ENCODE measurements at places on chromosomes 13 and 19. TPM values are rescaled to one million over a fixed set of nuclear protein-coding genes. Genes with fewer than 3 reads are reported as not detected.

DNA sequence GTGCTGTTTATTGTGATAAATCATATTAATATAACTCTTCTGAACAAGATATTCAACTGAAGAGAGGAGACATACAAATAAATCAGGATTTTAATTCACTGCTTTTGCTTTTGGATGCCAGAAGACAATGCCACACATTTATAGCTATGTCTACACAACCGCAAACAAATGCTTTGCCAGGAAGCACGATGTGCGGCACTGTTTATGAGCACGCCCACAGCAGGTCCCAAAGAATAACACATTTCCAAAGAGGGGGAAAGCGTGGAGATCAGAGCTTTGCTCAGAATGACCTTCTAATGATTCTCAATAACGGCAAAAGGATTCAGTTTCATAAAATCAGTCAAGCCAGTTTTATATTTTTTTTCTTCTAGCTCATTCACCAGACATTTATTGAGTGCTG, 16.7 kb downstream of the FAM216B start:
- no peak for DNase-seq

DNA sequence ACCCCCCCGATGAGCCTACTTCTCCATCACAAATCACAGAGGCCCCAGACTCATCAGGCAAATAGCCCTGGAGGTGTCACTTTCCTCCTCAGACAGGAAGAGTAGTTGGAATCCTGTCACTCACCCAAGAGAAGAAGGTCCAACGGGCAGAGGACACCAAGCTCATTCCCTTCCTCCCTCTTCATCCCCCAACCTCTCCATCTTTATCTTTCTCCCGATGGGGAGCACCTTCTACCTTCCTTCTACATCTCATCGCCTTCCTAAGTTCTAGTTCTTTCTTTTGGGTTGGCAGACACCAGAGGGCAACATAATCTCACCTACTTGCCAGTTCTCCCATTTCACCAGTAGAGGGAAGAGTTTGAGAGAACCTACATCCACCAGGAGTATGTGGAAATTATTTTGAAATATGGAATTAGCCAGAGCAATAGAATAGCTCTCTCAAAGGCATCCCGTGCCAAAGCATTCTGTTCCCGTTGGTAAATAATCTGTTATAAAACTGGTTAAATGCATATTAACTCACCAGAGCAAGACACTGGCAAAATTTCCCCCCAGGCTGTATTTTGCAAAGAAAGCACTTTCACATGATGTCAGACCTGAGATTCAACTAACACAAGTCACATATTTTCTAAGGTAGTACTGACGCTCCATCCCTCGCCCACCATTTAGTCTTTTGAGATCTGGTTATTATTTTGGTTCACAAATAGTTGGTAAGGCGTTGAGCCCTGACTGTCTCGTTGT, 55.0 kb downstream of the ZIC5 start:
- no peak for DNase-seq

The KL gene
- total RNA-seq, result 2.1 TPM

DNA sequence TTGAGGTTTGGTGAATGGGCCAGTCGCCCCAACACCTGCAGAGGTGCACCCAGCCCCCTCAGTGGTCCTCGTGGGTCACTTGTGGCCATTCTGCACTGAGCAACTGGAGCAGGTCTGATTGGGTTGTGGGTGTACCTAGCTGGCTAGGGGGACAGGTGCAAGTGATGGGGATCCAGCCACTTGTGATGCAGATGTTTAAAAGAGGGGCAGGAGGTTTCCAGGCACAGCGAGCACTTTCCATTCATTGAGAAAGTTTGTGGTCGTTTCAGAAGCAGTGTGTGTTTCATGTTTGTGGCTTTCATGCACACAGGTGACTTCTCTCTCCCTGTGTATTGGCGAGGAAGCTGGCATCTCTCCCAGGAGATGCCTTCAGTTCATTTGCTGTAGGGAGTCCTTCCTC, 34.7 kb downstream of the TSSK6 start:
- no peak for DNase-seq

- peak; percentile 29 for DNase-seq
These were observed 9.0 kb upstream of the RASA3 start for GRCh38 chr13:114141261-114141996.

DNA sequence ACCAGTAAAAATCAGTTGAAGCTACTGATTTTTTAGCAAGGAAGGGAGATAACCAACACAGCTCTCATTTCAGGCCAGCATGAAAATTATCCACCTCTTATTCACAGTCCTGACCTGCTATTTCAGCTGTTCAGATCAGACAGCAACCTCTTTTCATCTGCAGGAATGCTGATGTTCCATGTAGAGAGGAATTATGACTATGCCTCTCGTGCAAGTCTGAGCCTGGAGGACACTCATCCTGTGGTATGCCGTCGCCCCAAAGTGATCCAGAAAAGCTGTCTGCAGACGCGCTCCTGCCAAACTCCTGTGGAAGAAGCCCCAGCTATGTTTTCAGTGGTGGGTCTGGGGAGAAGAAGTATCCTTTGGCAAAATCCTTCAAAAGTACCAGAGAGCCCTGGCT, 563.5 kb upstream of the SLITRK1 start:
- DNase-seq, result no peak

The GPR18 gene
- not detected for total RNA-seq

GRCh38 chr13:76349700-76350099, 536.5 kb downstream of the KCTD12 start:
- DNase-seq, result no peak

- DNase-seq, result no peak
These were observed 4.6 kb upstream of the AMH start for GRCh38 chr19:2244486-2244885.

The MCEMP1 gene
- 3.0 TPM for total RNA-seq

GRCh38 chr19:8697671-8698432, 743 bp downstream of the ACTL9 start:
- no peak for DNase-seq

The VSTM2B gene
- total RNA-seq, result not detected

DNA sequence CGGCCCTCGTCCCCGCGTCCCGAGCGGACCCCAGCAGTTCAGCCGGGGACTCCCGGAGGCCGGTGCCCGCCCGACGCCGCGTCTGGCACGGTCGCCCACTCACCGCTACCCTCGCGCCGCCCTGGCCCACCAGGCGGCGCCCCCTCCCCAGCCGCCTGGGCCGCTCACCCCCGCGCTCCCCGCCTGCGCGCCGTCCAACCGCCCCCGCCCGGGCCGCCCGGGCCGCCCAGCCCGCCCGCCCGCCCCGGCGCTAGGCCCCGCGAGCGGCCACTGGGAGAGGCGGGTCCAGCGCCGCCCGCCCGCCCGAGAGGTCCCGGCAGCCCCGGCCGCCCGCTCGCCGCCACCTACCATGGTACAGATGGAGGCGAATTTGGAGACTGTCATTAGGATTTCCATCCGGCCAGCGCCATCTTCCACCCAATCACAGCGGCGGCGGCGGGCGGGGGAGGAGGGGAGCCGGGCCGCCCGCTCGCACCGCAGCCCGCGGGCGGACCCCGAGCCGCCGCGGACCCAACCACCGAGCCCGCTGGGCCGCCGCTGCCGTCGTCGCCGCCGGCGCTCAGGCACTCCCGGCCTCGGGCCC, at the start of gene USP12:
USP12 (minus strand) TSS at position 568 of the 583 bp plus-strand sequence; CDS start at position 396, 172 bp downstream.
- no peak for DNase-seq

- no peak for DNase-seq
These were observed 18.1 kb downstream of the DDX39A start for GRCh38 chr19:14400951-14401431.

GRCh38 chr19:16564842-16565241, 7.4 kb downstream of the SLC35E1 start:
- no peak for DNase-seq

- DNase-seq, result peak; percentile 65
These were observed 29.0 kb upstream of the MIER2 start for GRCh38 chr19:373391-374182.

GRCh38 chr13:75186379-75186778, 295.6 kb downstream of the TBC1D4 start:
- DNase-seq, result no peak

The LILRB3 gene
- total RNA-seq, result 25.5 TPM

GRCh38 chr13:21579754-21580316, 24.1 kb downstream of the MICU2 start:
- no peak for DNase-seq

DNA sequence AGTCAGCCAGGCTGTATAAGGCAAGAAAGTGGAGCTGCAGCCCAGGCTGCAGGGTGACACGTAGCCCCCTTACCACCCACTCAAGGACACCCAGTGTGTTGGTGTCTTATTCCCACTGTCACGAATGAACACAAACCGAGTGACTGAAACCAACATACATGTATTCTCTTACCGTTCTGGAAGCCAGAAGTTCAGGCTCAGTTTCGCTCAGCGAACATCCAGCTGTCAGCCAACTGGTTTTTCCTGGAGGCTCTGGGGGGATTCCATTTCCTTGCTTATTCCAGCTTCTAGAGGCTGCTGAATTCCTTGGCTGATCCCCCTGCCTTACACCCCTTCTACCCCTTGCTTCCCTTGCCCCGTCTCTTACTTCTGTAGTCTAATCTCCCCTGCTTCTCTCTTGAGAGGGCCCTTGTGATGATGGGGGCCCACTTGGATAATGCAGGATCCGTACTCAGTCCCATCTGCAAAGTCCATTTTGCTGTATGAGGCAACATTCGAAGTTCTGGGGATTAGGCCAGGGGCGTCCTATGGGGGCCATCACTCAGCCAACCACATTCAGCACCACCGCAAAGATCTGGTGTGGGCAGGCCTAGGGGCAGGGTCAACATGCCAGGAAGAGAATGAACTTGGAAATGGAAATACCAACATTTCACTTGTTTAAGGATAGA, 47.3 kb upstream of the MTIF3 start:
- DNase-seq, result no peak

GRCh38 chr13:59744747-59745391, 418.9 kb downstream of the DIAPH3 start:
- DNase-seq, result no peak

The ZNF813 gene
- total RNA-seq, result 2.9 TPM

DNA sequence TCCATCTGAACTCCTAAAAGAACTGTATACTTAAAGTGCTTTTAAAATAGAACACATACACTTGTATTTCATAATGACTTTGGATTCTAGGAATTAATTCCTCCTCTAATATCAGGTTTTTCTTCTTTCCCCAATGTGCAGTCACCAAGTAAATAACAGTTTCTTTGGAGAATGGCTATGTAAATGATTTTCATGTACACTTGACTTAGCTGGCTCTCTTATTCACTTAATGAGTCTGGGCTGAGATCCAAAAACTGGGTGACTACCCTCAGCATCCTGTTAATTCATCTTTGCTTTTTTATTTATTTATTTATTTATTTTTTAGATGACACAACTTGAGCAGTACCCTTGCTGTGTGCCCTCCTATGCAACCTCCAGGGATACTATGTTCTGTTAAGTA, 1003.7 kb downstream of the SLITRK1 start:
- DNase-seq, result no peak

GRCh38 chr19:29488316-29488715, 37.5 kb upstream of the VSTM2B start:
- peak; percentile 32 for DNase-seq

DNA sequence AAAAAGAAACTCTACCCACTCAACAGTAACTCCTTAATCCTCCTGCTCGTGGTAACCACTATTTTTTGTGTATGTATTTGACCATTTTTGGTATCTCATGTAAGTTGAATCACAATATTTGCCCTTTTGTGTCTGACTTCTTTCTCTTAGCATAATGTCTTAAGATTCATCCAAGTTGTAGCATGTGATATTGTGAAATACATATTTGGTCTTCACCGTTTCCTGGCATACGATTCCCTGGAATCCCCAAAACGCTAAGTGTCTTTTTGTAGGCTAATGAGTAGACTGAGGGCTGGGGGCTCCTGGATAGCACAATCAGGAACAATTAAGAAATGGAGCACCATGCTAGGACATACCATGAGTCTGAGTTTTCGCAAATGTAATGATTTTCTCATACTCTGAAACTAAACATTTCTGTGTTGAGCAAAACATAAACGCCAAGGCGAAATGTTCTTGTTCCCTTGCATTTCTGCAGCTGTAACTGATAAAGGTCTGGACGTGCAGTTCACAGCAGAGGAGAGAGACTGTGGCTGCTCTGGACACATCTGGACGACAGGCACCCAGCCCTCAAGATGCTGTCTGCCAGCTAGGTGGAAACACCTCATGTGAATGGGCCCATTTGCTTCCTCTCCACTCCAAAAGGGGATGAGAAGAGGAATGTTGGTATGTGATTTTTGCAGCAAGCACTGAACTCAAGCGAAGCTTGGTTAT, 38.4 kb downstream of the BRD4 start:
- DNase-seq, result no peak

DNA sequence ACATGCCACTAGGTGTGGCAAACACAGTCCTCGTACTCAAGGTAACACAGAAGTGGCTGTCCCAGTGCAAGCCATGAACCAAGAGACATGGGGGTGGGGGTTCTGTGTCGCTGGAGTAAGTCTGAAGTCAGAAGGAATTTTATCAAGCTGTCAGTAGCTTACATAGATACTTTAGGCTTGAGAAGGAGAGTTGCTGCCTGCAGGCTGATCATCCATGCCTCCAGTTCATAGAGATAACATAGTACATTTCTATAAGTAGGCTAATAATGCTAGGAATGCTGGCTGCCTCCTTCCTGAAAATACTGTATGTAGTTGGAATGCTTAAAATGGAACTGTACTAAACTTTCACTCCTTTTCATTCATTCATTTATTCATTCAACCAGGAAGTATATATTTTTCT, 70.1 kb downstream of the CAB39L start:
- no peak for DNase-seq

Measured in posterior vena cava (tissue), 2 donors.